ENCODE measurements at places on chromosomes 6 and 20.
A peak's percentile ranks its signal among the peaks of the same experiment; 100 is the strongest.

DNA sequence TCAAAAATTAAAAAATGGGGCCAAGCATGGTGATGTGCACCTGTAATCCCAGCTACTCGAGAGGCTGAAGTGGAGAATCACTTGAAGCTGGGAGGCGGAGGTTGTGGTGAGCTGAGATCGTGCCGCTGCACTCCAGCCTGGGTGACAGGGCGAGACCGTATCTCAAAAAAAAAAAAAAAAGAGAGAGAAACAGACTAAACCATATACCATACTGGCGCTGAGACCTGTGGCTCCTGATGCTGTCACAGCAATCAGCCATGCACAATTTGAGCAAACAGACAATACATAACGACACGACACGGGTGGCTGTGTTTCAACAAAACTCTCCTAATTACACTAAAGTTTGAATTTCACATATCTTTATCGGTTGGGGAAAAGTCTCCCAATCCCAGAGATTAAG lies 14.9 kb upstream of the CBFA2T2 start:
- DNase-seq, result no peak

- no peak for DNase-seq
These were observed 97.5 kb downstream of the ZMYND8 start for GRCh38 chr20:47258745-47259695.

DNA sequence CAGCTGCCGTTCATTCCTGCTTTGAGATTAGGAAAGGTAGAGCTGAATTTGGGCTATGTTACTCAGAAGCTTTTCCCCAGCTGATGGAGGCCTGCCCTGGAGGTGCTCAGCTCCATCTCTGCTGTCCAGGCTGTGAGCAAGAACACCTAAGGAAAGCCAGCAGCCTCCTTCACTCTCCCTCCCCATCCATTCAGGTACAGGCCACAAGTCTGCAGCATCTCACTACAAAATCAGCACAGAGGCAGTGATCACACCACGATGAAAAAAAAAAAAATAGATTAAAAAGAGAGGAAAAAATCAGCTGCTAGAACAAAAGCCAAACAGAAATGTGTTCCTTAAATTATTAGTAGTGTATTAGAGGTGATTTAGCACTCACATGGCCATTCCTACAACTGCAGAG lies 515.0 kb downstream of the CDH26 start:
- DNase-seq, result no peak

GRCh38 chr6:11683871-11684270 lies 94.7 kb downstream of the ADTRP start:
- DNase-seq, result no peak

- no peak for DNase-seq
These were observed 358.1 kb downstream of the RNGTT start for GRCh38 chr6:88605271-88605670.

DNA sequence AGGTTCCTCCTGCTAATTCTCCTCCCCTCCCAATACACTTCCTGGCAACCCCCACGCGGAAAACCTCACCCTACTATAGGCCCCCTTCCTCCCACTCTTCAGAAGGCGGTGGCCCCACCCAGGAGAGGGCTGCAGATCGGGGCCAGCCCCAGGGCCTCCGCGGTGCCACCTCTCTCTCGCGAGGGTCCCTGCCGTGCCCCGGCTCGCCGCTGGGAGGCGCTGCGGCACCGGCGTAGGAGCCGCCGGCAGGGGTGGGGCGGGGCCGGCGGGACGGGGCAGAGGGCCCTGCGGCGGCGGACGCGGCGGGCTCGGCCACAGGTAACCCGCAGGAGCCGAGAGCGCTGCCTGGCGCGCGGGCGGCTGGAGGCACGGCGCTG lies at the start of gene ANKRD6:
Gene ANKRD6 (plus strand): TSS at position 278 of the 377 bp plus-strand sequence. CDS start 133,825 bp downstream, outside the sequence.
- DNase-seq, result peak; percentile 77

- no peak for DNase-seq
These were observed 205.5 kb downstream of the ZNF217 start for GRCh38 chr20:53387983-53388675.

DNA sequence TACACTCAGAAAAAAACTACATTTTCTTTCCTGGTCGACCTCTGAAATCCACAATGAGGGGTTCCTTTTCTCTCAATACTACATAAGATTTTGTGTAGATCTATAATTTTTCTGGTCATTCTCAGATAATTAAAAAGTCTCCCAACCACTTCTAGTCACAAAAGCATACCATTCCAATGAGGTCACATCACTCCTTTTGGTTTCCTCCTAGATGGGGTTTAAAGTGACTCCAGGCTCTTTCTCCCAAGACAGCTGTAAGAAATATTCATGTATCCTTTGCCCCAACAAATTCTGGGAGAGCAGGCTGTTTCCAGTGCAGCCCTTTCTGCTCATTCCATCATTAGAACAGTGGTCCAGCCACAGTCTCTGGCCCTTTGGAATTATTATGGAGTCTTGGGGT lies 43.1 kb upstream of the BEND6 start:
- DNase-seq, result no peak

- DNase-seq, result no peak
These were observed 843 bp downstream of the FBXO9 start for GRCh38 chr6:53066077-53066417.

DNA sequence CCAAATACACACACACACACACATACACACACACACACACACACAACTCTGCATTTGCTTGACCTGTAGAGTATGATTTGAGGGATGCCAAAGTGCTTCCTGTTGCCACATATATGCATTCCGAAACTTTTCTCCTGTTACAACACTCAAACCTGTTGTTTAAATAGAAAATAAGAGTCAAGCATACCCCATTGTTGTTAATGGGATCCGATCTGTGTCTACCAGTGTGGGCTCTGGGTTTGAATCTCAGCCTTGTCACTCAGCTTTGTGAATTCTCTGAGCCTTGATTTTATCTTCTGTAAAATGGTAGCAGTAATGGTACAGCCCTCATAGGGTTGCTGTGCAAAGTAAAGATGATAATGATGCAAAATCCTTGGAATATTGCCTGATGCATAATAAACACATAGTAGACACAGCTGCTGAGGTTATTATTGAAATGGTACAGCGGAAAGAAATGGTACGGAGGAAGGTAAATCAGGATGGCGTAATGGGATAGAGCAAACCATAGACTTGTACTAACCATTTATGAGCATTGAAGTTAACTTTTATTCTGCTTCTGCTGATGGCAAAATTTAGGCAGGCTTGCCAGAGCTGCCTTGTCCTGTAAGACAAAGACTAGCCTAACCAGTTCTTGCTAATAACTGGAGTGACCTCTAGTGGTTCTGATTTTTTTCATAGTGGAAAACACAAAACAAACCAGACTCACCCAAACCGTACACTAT lies 113.5 kb upstream of the PHACTR1 start:
- DNase-seq, result no peak

DNA sequence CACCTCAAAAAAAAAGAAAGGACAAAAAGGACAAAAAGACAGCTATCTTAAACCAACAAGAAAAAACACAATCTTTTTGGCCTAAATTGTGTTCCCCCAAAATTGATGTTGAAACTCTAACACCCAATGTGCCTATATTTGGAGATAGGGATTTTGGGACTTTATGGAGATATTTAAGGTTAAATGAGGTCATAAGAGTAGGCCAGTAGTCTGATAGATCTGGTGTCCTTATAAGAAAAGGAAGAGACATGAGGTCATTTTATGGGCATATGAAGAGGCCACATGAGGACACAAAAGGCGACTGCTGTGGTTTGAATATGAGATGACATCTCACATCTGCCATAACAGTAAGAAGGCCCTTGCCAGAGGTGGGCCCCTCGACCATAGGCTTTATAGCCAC lies 49.5 kb downstream of the TRIM38 start:
- DNase-seq, result no peak
